Endothelial cell (in vitro differentiated cells): ENCODE measurements at places on chromosomes 13 and 19. TPM values are rescaled to one million over a fixed set of nuclear protein-coding genes. Genes with fewer than 3 reads are reported as not detected.
A peak's percentile ranks its signal among the peaks of the same experiment; 100 is the strongest.

The CYP4F12 gene
- total RNA-seq, result not detected

The CYP4F11 gene
- total RNA-seq, result not detected

The GIPR gene
- total RNA-seq, result 1.6 TPM

The IFI30 gene
- not detected for total RNA-seq

The SYCN gene
- not detected for total RNA-seq

The PSG2 gene
- not detected for total RNA-seq

The CACNA1A gene
- 9.0 TPM for total RNA-seq

The ANGPTL8 gene
- total RNA-seq, result not detected

The NKPD1 gene
- total RNA-seq, result 0.67 TPM

The SYNE4 gene
- total RNA-seq, result 4.5 TPM

The WDR88 gene
- total RNA-seq, result not detected

- H3K27ac ChIP-seq, result no peak overlapping the region
- H3K27me3 ChIP-seq, result no peaks in the 10 kb centered on the region
- H3K4me1 ChIP-seq, result no peaks in the 10 kb centered on the region
- H3K36me3 ChIP-seq, result no peaks in the 10 kb centered on the region
These were observed 81.4 kb upstream of the GPC6 start for GRCh38 chr13:93145199-93145598.

- H3K4me3 ChIP-seq, result peak overlapping the region; percentile 37
- H3K36me3 ChIP-seq, result peaks cover 10% of the 10 kb centered on the region
- H3K4me1 ChIP-seq, result no peaks in the 10 kb centered on the region
These were observed 1.1 kb downstream of the SLC15A1 start for GRCh38 chr13:98751367-98751782.

GRCh38 chr13:39036212-39036611 lies 1.7 kb downstream of the PROSER1 start:
- H3K4me1 ChIP-seq, result peaks cover 33% of the 10 kb centered on the region
- DNase-seq, result no peak
- H3K27me3 ChIP-seq, result peaks cover 2% of the 10 kb centered on the region
- H3K4me3 ChIP-seq, result peak overlapping the region; percentile 97
- H3K36me3 ChIP-seq, result no peaks in the 10 kb centered on the region
- peak overlapping the region; percentile 82 for H3K27ac ChIP-seq

DNA sequence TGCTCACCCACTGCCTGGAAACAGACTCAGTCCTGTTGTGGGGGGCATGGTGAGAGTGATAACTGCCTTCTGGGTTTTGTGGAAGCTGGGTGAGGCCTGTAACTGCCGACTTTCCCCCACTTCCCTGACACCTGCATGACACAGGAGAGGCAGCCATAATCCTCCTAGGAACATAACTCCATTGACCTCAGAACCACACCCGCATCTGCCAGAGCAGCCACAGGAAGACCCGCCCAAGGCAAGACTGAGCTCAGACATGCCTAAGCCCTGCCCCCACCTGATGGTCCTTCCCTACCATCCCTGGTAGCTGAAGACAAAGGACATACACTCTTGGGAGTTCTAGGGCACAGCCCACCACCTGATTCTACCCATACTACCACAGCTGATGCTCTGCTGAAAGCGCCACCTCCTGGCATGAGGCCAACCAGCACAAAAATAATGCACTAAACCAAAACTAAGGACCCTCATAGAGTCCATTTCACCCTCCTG lies 326.7 kb downstream of the RBM26 start:
- H3K27ac ChIP-seq, result no peak overlapping the region
- no peaks in the 10 kb centered on the region for H3K4me1 ChIP-seq
- no peaks in the 10 kb centered on the region for H3K27me3 ChIP-seq
- no peak overlapping the region for H3K4me3 ChIP-seq

GRCh38 chr13:91167706-91168385 lies 179.6 kb upstream of the MIR17HG start:
- no peaks in the 10 kb centered on the region for H3K36me3 ChIP-seq
- no peaks in the 10 kb centered on the region for H3K27me3 ChIP-seq
- DNase-seq, result no peak
- no peak overlapping the region for H3K4me3 ChIP-seq
- H3K27ac ChIP-seq, result no peak overlapping the region

DNA sequence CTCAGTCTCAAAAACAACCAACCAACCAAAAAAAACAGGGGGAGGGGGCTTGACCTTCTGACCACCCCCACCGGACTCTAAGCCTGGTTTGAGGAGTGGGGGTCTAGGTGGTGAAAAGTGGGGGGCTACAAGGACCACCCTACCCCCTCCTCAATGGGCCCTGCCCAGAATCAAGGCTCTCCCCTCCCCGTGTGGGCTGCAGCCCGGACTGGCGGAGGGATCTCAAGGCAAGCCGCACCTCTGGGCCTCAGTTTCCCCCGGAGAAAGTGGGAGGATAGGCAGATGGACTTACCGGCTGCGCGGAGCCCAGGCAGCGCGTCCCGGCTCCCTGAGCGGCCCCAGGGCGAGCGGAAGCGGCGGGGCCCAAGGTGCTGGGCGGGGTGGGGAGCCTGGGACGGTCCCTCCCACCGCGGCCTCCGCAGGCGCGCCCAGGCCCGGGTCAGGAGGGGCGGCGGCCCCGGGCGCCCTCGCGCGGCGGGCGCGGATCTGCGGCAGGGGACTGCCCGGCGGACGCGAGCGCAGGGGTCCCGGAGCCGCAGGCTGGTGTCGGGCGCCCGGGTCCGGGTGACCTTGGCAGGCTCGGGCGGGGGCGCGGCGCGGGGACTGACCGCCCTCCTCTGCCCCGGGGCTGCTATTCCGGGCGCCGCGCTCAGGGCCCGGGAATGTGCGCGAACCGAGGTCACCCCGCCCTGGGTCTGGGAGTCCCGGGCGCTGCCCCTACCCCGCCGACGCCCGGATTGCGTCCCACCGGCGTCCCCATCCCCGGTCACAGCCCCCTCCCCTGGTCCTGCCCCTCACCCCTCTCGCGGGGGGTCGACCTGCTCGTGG lies at the start of gene ADAMTSL5:
Gene ADAMTSL5, minus strand, starts transcription at position 349 of the 828 bp plus-strand sequence. CDS start 2,076 bp downstream, outside the sequence.
- no peaks in the 10 kb centered on the region for H3K36me3 ChIP-seq
- H3K27ac ChIP-seq, result no peak within 1 kb of the TSS
- DNase-seq, result no peak
- no peak within 1 kb of the TSS for H3K4me3 ChIP-seq
- H3K27me3 ChIP-seq, result peaks cover 6% of the 10 kb centered on the region

DNA sequence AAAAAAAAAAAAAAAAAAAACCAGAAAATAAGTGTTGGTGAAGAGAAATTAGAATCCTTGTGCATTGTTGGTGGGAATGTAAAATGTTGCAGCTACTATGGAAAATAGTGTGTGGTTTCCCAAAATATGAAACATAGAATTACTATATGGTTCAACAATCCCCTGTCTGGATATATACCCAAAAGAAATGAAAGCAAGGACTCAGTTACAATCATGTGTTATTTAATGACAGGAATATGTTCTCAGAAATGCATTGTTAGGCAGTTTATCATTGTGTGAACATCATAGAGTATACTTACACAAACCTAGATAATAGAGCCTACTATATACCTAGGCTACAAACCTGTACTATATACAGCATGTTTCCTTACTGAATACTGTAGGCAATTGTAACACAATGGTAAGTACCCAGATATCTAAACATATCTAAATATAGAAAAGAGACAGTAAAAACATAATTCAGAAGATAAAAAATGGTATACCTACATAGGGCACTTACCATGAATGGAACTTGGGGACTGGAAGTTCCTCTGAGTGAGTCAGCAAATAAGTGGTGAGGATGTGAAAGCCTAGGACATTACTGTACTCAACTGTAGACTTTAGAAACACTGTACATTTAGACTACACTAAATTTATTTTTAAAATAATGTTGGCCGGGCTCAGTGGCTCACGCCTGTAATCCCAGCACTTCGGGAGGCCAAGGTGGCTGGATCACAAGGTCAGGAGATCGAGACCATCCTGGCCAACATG lies 25.7 kb upstream of the SLC7A1 start:
- H3K27me3 ChIP-seq, result peaks cover 1% of the 10 kb centered on the region
- DNase-seq, result no peak
- no peak overlapping the region for H3K27ac ChIP-seq
- peaks cover 3% of the 10 kb centered on the region for H3K36me3 ChIP-seq
- H3K4me1 ChIP-seq, result no peaks in the 10 kb centered on the region
- no peak overlapping the region for H3K4me3 ChIP-seq

GRCh38 chr19:34257559-34257924 lies 3.2 kb downstream of the GARRE1 start:
- H3K27me3 ChIP-seq, result peaks cover 16% of the 10 kb centered on the region
- H3K27ac ChIP-seq, result peak overlapping the region; percentile 54
- DNase-seq, result no peak
- H3K36me3 ChIP-seq, result peaks cover 28% of the 10 kb centered on the region
- H3K4me1 ChIP-seq, result peaks cover 26% of the 10 kb centered on the region
- no peak overlapping the region for H3K4me3 ChIP-seq

DNA sequence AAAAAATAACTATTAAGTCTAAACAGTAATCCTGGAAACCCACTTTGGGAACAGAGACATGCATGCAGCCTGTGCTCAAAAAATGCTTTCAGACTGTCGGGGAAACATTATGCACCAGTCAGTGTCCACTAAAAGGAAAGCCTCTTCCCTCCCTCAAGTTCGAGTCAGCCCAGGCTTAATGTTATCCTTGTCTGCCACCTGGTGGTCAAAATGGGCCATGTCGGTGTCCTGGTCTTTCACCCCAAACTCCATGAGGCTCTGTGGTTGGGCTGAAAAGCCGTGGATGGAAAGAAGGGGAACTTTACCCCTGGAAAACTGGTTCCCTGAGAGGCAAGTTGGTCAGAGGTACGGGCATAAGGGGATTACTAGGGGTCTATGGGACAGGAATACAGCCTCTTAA lies 88.4 kb upstream of the ZNF492 start:
- no peak overlapping the region for H3K27ac ChIP-seq
- H3K4me1 ChIP-seq, result no peaks in the 10 kb centered on the region
- H3K4me3 ChIP-seq, result no peak overlapping the region
- peaks cover 13% of the 10 kb centered on the region for H3K36me3 ChIP-seq
- H3K27me3 ChIP-seq, result peaks cover 4% of the 10 kb centered on the region
- DNase-seq, result peak; percentile 9

DNA sequence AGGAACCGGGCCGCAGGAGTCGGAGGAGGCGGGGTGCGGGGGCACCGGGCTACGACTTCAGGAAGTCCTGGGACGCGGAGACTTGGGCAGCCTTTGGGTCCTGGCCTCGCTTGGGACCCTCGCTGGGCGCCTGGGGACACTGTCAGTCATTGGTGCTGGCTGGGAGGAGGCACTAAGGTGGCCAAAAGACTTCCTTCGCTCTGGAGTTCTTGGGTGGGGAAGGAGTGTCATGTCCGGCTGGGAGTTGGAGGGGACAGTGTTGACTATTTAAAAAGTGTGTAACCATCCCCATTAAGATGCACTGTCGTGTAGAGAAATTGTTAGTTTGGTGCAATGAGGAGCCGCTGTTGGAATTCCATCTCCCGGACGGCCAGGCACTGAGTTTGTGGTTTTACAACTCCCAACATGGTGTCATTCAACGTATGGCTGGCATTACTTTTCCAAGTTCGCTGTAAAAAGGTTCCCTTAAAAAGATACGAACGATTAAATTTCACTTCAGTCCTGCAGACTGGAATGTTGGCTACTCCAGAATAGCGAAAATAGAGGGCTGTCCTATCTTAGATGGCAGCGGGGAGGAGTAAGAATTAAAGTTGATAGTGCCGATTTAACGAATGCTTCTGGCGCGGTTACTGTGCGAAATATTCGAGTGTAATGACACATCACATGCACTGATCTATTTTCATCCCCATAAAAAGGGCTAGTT lies 776 bp downstream of the DNAJC3 start:
- DNase-seq, result no peak
- H3K27ac ChIP-seq, result peak overlapping the region; percentile 91

- H3K27ac ChIP-seq, result no peak overlapping the region
- H3K27me3 ChIP-seq, result no peaks in the 10 kb centered on the region
- DNase-seq, result no peak
- H3K4me3 ChIP-seq, result no peak overlapping the region
- no peaks in the 10 kb centered on the region for H3K36me3 ChIP-seq
These were observed 75.8 kb upstream of the UBAC2 start for GRCh38 chr13:99124794-99125316.

DNA sequence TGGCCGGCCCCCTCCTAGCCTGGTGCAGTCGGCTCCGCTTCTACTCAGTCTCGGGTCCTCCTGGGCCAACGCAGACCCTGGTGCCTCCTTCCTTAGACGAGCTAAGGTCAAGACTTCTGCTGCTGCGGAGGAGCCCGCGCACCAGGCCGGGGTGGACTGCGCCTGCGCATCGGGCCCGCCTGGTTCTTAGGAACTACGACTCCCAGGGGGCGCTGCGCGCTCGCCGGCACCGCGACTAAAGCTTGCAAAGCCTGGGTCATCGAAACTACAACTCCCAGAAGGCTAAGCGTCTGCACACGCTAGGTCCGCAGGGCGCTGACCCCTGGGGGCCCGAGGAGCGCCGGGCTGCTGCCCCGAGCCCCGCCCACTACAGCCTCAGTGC lies at the start of gene ZNF835:
Gene ZNF835, minus strand, starts transcription at position 145 of the 382 bp plus-strand sequence. CDS start 6,559 bp downstream, outside the sequence.
- no peak within 1 kb of the TSS for H3K4me3 ChIP-seq
- DNase-seq, result no peak
- H3K36me3 ChIP-seq, result peaks cover 22% of the 10 kb centered on the region
- H3K4me1 ChIP-seq, result no peaks in the 10 kb centered on the region

- DNase-seq, result peak; percentile 78
- H3K4me3 ChIP-seq, result no peak overlapping the region
- no peaks in the 10 kb centered on the region for H3K27me3 ChIP-seq
- no peaks in the 10 kb centered on the region for H3K4me1 ChIP-seq
These were observed 19.9 kb upstream of the FBXO27 start for GRCh38 chr19:39052243-39052746.

- H3K36me3 ChIP-seq, result no peaks in the 10 kb centered on the region
- H3K27ac ChIP-seq, result no peak overlapping the region
- DNase-seq, result no peak
- H3K27me3 ChIP-seq, result no peaks in the 10 kb centered on the region
These were observed 40.6 kb upstream of the FAM216B start for GRCh38 chr13:42740753-42741152.

DNA sequence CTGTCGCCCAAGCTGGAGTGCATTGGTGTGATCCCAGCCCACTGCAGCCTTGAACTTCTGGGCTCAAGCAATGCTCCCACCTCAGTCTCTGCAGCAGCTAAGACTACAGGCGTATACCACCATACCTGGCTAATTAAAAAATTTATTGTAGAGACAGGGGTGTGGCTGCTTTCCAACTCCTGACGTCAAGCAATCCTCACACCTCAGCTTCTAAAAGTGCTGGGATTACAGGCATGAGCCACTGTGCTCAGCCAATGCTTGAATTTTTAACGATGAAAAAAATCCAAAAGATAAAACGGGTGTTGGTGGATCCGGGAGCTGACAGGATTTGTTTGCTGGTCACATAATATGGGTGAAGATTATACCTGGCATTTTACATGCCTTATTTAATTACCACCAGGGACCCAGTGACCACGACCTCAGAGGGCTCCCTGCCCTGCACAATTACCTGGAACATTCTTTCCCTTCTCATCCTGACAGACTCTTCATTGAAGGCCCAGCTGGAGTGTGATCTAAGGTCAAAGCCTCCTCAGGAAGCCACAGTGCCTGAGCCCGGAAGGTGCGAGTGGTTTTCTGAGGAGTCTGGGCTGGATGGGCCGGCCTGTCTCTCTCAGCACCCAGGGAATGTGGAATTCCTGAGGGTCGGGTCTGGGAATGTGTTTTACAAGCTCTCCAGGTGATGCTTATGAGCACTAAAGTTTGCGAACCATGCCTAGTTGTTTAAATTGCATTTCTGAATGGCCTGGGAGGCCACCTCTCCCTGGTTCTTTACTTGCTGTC lies 193.3 kb downstream of the USP12 start:
- H3K4me3 ChIP-seq, result no peak overlapping the region
- H3K27me3 ChIP-seq, result peaks cover 1% of the 10 kb centered on the region
- H3K27ac ChIP-seq, result no peak overlapping the region
- no peaks in the 10 kb centered on the region for H3K36me3 ChIP-seq
